T-helper 9 cell (primary cell): ENCODE measurements at places on chromosomes 5 and 9.

DNA sequence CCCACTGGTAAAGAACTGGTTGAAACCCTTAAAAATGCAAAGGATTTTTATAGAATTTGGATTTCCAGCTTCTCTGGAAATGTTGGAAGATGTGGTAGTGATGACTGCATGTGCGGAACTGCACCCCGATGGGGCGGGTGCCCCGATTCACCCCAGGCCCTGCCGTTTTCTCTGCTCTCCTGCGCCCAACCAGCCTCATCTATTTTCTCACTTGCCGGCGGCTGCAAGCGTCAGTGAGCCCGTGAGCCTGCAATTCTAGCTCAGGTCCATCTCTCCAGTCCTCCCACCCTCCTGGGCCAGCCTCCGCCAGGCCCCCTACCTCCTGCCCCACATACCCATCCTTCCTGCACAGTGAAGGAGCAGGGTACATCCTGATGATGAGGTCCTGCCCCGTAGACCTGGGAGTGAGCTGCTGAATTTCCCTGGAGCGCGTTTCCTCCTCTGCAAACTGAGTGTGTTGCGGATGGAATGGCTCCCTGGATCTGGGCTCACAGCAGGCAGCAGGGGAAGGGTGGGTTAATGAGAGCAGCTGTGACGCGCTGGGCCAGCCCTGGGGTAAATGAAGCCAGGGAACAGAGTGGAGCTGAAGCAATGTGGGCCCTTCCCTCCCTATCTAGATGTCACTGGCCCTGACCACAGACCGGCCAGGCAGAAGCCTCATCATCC, 45.9 kb upstream of the PHYKPL start:
- no peak for DNase-seq

DNA sequence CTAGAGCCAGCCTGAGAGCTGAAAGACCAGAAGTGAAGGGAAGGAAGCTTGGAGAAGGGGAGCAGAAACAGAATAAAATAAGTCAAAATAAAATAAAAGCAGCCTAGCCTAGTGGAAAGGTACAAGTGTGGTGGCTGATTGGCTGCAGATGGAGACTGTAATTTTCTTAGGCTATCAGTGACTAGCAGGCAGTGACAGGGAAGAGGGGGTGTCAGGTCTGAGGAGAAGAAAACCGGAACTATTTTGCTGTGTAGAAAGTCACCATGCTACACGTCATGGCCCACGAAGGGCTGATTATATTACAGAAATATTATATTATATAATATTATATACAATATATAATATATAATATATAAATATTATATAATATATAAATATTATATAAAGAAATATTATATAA, 98.1 kb upstream of the TAF11L2 start:
- no peak for DNase-seq

GRCh38 chr9:90808890-90809685, 7.5 kb downstream of the SYK start:
- no peak for DNase-seq

DNA sequence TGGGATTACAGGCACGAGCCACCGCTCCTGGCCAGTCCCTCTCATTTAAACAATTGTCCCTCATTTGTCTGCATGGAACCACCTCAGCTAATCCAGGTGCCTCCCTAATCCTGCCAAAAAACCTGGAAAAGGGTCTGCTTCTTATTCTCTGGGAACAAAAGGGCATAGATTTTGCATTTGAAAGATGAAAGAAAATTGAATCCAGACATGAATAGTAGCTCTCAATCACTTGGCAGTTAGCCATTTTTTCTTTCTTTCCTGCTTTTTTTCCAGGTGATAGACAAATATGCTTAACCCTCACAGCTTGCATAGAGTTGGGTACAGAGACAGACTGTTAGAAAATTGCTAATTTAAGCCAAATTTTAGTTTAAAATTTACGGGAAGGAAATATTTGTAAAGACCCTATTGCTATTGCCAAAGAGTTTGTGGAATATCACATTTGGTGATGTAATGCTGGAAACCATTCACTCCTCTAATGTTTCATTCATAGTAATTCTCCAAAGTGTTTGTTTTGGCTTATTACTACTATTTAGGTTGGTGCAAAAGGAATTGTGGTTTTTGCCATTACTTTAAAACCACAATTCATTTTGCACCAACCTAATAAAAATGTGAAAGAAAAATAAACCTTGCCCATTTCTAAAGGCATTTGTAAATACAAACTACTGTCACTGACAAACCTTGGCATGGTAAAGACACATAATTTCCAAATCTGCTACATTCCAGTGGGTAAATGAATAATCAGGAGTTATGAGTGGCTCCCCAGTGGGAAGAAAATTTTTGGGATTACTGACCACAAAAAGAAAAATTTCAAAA, 80.5 kb upstream of the JAK2 start:
- DNase-seq, result no peak

GRCh38 chr5:143187495-143187894, 216.0 kb downstream of the NR3C1 start:
- DNase-seq, result no peak

DNA sequence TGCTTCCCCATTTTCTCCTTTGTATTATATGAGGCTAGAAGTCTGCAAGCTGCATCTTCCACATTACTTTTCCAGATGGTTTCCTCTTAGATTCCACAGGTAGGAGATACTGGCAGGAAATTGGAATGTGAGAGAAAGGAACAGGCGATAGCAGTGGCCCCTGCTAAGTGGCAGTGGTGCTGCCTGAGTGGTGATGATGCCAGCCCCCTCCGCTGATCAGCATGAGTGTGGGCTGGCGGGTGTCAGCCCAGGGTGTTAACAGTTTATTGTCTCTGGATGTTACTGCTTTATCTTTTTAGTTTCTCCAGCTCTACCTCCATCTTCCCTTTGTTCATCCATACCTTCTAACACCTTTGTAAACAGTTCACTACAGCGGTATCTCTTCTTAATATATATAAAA, 13.2 kb downstream of the PDE8B start:
- DNase-seq, result no peak

- DNase-seq, result no peak
Measured at GRCh38 chr9:91825422-91825821, 124.6 kb downstream of the ROR2 start.

GRCh38 chr5:17396247-17396646, 101.8 kb upstream of the TAF11L2 start:
- DNase-seq, result no peak

GRCh38 chr9:100020121-100020795, 78.5 kb downstream of the ERP44 start:
- no peak for DNase-seq

DNA sequence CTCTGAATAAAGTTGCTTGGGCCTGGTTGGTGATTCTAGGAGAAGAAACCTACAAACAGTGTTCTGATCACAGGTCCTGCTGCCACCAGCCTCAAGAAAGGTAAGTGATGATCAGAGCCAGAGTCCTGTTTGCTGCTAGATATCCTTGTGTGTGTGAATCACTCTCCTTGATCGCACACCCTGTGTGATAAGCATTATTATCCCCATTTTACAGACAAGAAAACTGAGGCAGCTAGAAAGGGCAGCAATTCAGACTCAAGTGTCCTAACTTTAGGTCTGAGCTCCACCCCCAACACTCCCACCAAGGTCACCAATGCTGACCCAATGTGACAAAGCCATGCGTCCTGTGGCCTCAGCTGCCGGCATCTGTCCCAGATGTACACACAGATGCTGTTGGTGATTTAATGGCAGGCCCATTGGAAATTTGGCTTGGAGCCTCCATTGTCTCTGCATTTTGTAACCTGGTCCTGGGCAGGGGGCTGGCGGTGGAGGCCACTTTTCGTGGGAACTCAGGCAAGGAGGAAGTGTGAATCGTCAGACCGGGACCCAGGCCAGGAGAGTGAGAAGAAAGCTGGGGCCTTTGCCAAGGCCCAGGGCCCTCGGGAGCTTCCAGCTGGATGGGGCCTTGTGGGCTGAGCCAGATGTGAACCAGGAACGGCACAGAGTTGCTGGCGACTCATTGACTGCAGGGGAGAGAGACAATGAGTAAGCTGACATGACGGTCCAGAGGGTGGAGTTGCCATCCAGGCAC, 29.8 kb upstream of the GGTA1 start:
- no peak for DNase-seq

- DNase-seq, result no peak
Measured at GRCh38 chr9:72527801-72528195, 6.4 kb downstream of the TMC1 start.

DNA sequence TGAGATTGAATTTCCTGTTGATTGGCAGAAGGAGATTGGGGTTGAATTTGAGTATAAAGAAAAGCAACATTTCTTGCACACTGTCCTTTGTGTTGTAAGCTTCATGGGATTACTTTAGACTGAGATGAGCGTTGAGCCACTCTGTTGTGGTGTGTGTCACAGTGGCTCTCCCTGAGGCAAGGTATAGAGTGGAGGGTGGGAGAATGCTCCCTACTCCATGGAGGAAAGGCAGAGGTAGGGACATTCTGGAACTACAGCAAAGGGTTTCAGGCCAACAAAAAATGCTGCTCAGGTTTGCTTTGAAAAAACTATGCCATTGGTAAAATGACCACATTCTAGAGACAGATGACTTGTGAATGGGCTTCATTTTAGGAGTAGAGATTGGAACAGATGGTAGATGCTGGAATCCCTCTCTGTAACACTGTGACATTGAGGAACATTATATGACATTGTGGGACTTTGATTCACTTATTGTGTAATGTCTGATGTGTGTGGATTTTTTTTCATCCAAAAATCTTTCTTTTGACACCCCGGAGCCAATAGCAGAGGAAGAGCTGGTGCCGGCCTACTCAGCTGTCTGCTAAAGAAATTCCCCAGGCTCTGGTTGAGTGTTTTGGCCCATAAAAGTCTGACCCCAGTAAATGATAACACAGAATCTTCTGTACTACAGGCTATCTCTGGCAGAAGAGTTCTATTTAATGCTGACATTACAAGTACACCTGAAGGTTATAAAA, 6.2 kb upstream of the CEP120 start:
- DNase-seq, result no peak

- DNase-seq, result no peak
Measured at GRCh38 chr9:14838701-14839100, 71.5 kb downstream of the FREM1 start.

- DNase-seq, result no peak
Measured at GRCh38 chr9:15642369-15642962, 89.6 kb downstream of the CCDC171 start.

GRCh38 chr9:571066-571465, 270.4 kb upstream of the DMRT1 start:
- no peak for DNase-seq

GRCh38 chr5:41754857-41755256, 115.4 kb downstream of the OXCT1 start:
- no peak for DNase-seq

DNA sequence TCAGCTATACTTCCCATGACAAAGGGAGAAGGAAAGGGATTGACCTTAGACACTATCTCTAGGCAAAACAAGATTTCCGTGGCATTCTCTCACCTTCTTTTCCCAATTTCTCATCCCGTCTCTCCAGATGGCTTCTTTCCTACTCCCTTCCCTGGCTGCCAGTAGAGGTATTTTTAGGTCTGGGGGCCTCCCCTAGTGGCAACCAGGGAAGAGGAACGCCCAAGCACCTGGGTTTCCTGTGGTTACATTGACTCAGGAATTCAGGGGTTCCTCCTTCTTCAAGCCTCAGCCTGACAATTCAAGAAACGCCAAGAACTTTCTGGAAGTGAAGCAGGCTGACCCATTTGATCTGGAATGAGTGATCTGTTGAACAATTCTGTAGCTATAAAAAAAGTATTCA, 111.5 kb upstream of the OSMR start:
- DNase-seq, result no peak

DNA sequence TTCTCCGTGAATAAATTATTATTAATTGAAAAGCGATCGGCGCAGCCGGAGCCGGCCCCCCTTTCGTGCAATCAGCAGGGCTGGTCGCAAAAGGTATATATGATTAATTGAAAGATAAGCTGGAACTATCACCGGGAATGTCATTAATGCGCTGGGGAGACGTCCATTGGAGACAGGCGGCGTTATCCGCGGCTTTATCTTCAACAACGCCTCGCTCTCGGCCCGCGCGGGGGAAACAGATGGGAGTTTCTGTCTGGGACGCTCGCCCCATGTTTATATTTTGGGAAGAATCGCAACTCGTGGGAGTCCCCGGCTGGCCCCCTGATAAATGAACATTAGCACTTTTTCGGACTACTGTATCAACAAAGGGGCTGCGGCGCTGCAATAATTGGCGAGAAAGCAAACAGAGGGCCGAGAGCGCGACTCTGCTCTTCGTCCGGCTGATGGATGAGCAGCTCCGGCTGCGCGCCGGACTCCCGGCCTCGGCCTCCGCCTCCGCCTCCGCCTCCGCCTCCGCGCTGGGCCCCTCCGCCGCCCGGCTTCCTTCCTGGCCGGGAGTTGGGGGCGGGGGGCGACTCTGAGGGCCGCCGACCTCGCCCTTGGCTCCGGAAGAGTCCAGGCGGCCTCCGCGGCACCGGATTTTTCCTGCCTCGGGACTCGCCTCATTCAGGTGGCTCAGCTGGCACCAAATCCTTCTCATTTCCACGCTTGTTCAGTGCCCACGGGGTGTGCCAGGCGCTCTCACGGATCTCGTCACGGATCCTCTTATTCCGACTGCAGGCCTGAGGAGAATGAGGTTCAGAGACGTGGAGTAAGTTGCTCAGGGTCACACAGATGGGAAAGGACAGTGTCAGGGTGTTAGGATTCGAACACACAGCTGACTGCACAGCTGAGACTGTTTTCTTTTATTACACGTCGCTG, 3.6 kb upstream of the NKX2-5 start:
- DNase-seq, result no peak

GRCh38 chr9:120507936-120508510, 71.9 kb downstream of the CDK5RAP2 start:
- DNase-seq, result no peak

DNA sequence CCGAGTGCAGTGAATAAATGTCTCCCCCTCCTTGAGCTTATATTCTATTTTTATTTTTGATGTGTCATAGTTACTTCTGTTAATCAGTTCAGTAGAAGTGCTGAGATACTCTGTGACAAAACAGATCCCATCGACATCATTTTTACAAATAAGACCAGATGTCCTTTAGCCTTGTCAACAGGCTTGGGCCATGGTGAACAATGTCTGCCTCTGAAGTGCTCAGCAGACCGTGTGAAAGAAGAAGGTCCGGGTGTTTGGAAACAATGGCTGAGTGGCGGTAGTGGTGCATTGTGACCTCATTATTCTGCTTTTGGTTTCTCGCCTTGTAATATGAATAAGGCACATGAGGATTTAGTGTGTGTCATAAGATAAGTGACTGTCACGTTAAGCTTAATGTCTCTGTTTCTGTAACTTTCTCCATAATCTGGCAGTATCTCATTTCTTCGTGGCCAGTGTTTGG, 71.2 kb downstream of the SYK start:
- DNase-seq, result no peak

- DNase-seq, result no peak
Measured at GRCh38 chr5:89948977-89949376, 460.6 kb downstream of the CETN3 start.
